ENCODE measurements at places on chromosomes 1 and 21.

- DNase-seq, result no peak
Observed at GRCh38 chr1:156502391-156502893, 1.9 kb upstream of the MEF2D start.

GRCh38 chr1:17798799-17799382, 43.8 kb downstream of the ACTL8 start:
- DNase-seq, result no peak

- DNase-seq, result peak; percentile 4
Observed at GRCh38 chr1:190579552-190580193, 102.0 kb upstream of the BRINP3 start.

DNA sequence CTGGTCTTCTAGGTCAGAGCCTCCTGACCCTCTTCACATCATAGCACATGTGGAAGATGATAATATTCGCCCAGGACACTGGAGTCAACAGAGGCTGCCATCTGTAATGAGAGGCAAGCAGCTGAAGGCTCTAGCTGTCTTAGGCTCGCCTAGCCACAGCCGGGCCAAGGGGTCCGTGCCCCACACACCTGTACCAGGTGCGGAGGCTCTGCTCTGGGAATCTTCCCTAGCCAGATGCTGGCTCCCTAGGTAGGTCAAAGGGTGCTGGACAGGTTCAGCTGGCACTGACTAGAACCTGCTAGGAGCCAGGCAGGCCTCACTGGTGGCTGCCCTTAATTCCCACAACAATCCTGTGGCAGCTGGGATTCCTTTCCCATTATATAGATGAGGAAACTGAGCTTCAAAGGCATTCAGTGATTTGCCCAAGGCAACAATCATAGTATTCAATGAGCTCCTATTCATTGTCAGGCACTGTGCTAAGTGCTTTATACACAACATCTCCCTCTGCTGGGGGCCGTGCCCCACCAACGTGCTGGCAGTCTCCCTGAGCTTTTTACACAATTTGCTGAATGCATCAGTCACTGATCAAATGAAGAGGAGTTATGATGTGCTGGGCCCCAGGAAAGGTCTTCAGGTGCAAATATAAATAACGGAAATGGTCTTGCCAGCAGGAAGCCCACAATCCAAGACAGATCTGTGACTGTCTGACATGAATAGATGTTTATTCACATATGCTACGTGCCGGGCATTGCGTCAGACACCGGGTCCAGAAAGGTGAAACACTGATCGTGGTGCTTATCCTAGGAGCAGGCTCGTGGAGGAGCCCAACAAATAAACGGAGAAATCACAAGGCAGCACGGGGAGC, 58.0 kb downstream of the DDX20 start:
- no peak for DNase-seq

GRCh38 chr1:33902486-33903209, 38.8 kb downstream of the HMGB4 start:
- no peak for DNase-seq

GRCh38 chr1:7922301-7922700, 18.3 kb downstream of the TNFRSF9 start:
- no peak for DNase-seq

GRCh38 chr1:212915245-212916091, 34.9 kb upstream of the VASH2 start:
- no peak for DNase-seq

DNA sequence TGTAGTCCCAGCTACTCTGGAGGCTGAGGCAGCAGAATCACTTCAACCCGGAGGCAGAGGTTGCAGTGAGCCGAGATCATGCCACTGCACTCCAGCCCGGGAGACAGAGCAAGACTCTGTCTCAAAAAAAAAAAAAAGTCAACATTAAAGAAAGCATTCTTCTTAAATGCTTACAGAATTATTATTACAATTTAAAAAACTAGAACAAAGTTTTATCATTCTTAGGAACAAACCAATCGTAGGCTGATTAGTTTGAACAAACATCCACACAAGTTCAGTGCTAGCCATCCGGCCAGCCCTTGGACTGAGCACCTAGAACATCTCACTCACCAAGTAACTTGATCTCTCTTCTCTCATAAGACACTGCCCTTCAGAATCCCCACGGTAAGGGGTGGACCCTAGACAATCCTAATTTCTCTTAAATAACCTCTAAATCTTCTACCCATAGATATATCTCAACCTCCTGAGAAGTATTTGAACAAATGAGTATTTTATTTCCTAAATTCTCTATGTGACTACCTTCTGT, 16.0 kb downstream of the JAK1 start:
- DNase-seq, result no peak

DNA sequence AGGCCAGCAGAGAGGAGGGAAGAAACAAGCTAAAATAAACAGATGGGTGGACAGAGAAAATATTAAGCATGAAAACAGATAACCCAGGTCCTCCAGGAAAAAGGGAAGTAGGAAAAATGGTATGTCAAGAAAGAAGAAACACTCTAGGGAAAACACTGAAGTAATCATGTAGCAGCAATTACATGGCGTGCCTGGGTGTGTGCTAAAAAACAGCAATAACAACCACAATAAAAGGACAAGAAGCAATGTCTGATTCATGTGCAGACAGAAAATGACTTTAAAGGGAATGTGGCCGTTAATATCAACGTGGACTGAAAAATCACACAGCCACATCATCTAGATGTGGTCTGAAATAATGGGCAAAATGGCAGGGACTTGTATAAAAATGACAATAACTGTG, 369.7 kb downstream of the PTBP2 start:
- no peak for DNase-seq

- no peak for DNase-seq
Observed at GRCh38 chr1:87523466-87523865, 194.8 kb downstream of the LMO4 start.

DNA sequence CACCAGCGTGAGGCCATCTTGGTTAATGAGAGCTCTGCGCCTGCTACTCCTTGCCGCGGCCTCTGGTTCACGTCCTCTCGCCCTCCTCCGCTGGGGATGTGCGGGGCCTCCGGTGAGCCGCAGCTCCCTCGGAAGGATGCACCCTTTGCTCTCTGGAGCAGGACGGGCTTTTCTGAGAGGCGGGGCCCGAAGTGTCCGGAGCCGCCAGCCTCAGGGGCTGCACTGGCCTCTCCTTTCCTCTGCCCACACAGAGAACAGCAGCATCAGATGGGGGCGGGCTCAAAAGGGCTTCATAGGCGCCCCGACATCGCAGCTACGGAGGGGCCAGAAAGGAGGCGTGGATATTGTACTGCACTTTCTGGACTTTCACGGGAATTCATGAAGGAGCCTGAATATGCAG, 284.7 kb downstream of the CAMTA1 start:
- DNase-seq, result no peak

DNA sequence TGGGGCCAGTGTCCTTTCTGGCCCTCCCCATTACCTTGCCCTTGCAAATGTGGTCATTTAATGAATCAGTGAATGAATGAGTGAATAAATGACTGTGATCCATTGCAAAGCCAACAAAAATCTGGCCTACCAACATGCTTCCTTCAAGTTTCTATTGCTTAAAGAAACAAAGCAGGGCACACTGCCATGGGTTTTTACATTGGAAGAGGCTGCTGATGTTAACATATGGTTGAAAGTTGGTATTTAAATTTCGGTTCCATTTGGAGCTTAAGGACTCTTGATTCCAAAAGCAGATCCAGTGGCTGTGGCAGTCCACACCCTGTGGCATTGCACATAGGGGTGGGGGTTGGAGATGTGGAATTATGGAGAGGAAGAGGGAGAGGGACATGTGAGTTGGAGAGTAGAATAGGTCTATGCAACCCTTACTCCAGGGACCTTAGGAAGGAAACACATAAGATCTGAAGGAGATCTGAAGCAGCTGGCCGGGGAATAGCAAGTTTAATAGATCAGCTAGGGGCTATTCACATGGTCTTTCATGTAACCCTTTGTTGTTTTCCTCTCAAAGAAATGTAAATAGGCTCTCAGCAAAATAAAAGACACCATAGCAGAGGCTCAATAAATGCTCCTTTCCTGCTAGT, 7.2 kb downstream of the ABCA4 start:
- no peak for DNase-seq

DNA sequence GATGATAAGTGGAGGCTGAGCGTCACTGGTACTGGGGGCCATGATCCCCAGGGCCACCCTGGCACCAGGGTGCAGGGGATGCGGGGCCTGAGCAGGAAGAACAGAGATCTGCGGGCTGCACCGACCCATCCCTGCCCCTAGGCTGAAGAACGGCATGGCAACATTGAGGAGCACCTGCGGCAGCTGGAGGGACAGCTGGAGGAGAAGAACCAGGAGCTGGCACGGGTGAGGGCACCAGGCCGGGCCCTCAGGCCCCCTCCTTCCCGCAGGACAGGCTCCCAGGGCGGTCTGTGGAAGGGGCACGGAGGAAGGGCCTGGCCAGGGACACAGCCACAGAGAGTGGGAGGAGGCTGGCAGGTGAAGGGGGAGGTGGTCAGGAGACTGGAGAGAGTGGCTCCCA, 21.8 kb downstream of the PPFIA4 start:
- DNase-seq, result no peak

DNA sequence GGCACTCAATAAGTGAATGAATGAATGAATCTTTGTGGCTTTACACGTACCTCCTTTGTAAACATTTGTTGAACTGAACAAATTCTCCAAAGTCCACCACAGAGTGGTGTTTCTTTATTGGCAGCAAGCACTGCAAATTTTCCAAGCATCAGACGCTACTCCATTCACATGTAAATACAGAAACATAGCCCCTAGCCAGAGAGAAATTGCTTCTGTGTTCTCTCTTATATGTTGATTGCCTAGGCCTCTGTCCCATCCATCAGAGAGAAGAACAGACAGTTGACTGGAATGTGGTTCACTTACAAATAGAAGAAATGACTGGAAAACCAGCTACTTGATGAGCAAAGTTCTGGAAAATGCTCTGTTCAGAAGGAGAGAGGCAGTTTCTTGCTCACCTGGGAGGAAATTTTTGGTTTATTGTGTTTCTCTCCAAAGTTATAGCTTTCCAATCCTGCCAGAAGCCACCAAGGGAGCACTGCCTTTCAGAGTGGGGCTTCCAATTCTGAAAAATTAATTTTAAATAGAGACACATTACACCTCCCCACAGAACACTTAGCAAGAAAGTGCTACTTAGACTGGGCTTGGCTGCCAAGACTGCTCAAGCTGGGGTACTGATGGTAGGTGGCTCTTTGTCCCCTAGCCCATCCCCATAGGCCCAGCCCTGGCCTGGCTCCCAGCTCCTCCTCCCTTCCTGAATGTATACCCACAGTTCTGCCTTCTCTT, 18.1 kb upstream of the KIRREL1 start:
- no peak for DNase-seq

GRCh38 chr1:23537296-23537973, 6.4 kb upstream of the E2F2 start:
- no peak for DNase-seq

- DNase-seq, result no peak
Observed at GRCh38 chr1:91501971-91502671, 1.5 kb downstream of the CDC7 start.

- DNase-seq, result no peak
Observed at GRCh38 chr1:53336146-53336545, 8.3 kb upstream of the LRP8 start.

DNA sequence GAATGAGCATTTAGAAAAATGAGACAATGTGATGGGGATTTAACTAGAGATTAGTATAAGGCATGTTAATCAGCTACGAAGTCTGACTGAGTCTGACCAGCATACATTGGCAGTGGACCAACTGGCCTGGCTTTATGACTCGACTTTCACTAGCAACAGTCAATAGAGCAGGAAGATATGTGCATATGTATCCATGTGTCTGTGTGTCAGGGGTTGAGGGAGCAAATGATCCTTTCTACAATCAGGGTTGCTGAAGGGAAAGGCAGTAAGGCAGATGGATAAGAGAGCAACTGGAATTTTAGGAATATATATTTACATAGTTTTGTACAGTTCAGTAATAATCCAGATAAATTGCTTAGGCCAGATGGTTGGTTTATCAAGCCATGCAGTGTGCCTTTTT, 645.6 kb downstream of the PLA2G4A start:
- no peak for DNase-seq

DNA sequence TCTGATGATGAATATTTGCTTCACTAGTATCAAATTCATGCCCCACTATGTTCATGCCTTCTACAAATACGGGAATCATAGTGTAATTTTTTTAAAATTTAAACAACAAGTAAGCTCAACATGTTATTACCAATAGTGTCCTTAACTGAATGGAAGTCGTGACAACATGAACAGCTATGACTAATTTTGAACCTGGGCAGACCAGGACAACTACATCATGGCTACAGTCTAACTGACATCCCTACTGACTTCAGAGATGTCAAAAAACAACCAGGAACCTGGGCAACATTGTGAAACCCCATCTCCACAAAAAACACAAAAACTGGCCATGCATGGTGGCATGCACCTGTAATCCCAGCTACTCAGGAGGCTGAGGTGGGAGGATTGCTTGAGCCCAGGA, 33.5 kb upstream of the RAP1A start:
- DNase-seq, result no peak

DNA sequence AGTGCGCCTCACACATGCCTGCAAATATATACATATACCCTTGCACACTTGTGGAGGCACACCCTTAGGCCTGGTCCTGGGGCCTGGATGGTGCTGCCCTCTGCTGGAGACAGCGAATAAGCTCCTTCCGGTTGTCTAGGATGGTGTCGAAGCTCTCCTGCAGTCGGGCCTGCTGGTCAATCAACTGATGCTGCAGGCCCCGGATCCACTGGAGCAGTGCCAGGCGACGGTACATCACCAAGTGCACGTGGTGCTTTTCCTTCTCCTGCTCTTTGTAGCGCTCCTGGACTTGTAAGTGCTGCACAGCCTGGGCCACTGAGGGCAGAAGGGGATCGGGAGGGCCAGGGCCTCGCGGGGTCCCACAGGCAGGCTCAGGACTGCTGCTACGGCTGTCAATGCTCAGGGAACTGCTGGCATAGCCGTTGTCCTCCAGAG, 3.1 kb downstream of the C1orf216 start:
- DNase-seq, result peak; percentile 6

DNA sequence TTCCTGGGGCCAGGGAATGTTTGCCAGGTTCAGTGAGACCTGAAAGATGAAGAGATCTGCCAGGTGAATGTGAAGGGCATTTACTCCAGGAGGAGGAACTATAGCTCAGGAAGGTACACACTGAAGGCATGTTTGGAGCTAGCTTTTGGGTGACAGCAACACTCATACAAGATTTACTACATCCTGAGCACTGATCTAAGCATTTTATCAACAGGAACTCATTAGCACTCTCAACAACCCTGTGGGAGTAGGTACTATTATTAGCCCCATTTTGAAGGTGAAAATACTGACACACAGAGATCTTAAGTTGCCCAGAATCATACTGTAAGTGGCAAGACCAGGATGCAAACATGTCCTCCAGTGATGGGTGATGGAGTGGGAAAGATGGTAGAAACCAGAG, 6.7 kb downstream of the GADD45A start:
- no peak for DNase-seq

- no peak for DNase-seq
Observed at GRCh38 chr1:84192681-84193080, 48.6 kb downstream of the PRKACB start.

DNA sequence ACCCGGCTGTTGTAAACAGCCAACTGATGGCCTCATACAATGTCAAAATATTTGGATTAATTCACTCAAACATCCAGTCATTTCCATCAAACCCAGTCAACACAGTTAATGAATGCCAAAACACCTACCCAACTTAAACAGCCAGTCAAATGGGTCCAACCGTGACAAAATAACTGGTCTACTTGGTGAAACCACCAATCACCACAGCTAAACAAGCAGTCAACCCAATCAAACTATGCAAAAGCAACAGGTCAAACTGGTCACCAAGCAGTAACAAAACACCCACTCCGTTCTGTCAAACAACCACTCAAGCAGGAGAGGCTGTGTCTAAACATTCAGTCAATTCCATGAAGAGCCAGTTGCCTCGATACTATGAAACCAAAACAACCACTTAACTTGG, 119.2 kb downstream of the FOXD2 start:
- no peak for DNase-seq

GRCh38 chr1:171052977-171053376, 37.7 kb upstream of the FMO3 start:
- DNase-seq, result no peak

Measured in bone marrow (tissue), 2 donors.